ENCODE measurements at places on chromosomes 12 and 14.

DNA sequence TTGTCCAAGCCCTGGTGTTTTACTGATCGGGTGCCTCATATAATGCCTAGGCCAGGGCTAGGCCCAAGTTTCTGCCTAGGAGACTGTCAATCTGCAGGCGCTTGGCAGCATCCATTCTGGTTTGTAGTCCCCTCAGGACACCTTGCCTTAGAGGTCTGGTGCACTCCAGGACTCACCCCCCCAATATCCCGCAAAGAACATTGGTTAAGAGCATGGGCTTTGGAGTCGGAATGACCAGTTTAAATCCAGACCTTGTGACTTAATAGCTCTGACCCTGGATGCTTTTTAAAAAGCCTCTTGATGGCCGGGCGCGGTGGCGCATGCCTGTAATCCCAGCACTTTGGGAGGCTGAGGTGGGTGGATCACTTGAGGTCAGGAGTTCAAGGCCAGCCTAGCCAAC, 60.0 kb downstream of the GALNT16 start:
- DNase-seq, result no peak

- DNase-seq, result no peak
Measured at GRCh38 chr14:92217936-92218335, 96.2 kb downstream of the CPSF2 start.

DNA sequence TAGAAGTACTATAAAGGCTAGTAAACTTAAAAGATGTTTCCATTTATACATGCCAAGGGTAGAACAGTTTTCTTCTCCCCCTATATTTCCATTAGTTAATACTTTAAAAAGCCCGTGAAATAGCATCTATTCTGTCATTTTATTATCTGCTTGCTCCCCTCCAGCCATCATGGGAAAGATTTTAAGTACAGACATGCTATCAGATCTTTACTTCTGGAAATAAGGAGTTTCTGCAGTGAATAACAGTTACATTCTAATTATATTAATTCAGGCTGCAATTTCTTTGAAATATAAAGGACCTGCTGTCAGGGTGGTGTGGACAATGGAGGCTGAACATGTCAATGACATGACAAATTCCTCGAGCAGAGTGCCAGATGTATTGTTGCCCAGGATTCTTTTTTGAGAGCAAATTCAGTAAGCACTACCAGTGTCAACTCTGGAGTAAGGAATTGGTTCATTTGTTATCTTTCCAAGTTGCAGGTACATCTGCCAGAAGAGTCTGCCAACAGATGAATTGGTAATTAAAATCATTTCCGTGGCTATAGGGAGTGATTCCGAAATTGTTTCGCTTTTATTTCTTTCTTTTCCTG, 151.3 kb downstream of the BTG1 start:
- no peak for DNase-seq

DNA sequence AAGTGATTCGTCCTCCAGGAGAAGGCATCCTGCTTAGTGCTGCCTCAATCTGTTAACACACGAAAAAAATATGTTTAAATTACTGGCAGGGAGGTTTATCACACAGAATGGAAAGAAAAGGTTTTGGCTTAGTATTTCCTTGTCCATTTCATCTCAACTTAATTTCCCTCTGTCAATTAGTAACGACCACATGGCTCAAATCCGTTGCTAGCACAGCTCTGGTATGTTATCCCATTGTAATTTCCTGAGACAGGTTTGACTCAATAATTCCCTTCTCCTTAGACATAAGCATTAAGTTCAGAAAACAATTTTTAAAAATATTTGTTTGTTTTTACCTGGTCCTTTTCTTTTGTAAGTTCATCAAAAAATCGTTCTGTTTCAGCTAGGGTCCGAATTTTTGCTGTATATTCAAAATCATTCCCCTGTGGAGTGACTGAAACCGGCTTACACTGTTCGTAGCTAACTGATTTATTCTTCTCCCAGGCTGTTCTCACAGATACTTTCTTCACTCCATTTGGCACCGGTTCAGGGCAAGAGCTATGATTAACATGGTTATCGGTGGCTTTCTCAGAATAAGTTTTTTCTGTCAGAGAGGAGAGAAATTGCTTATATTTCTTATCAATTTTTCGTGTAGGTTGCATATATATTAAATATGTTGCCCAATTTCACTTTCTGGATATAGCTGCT, 10.1 kb upstream of the PITPNM2 start:
- DNase-seq, result no peak

DNA sequence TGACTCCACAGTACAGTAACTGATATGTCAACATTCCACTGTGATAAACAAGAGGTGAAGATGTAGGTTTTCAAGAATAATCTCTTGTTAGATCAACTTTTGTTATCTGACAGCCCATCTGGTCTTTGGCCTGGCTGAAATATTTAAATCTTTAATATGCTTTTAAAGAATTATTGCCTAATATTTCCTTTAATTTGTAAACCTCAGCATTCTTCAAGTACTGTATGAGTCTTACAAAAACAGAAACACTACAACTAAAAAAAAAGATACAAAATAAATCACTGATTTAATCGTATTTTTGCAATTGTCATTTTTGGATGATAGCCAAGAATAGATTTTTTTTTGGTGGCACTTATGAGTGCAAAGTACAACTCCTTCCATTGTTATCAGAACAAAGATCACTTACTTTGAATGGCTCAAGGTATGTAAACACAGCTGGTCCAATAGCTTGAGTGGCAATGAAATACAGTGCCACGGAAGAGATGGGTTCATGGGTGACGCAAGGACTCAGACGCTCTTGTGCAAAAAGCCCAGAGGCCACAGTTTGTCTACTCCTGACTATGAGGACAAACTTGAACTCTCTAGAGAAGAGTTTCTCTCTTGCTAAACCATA, 109.5 kb downstream of the PAX9 start:
- DNase-seq, result peak; percentile 86

- DNase-seq, result no peak
Measured at GRCh38 chr12:131808744-131809371, 19.3 kb upstream of the MMP17 start.

- no peak for DNase-seq
Measured at GRCh38 chr12:65878540-65878939, 54.3 kb downstream of the HMGA2 start.

DNA sequence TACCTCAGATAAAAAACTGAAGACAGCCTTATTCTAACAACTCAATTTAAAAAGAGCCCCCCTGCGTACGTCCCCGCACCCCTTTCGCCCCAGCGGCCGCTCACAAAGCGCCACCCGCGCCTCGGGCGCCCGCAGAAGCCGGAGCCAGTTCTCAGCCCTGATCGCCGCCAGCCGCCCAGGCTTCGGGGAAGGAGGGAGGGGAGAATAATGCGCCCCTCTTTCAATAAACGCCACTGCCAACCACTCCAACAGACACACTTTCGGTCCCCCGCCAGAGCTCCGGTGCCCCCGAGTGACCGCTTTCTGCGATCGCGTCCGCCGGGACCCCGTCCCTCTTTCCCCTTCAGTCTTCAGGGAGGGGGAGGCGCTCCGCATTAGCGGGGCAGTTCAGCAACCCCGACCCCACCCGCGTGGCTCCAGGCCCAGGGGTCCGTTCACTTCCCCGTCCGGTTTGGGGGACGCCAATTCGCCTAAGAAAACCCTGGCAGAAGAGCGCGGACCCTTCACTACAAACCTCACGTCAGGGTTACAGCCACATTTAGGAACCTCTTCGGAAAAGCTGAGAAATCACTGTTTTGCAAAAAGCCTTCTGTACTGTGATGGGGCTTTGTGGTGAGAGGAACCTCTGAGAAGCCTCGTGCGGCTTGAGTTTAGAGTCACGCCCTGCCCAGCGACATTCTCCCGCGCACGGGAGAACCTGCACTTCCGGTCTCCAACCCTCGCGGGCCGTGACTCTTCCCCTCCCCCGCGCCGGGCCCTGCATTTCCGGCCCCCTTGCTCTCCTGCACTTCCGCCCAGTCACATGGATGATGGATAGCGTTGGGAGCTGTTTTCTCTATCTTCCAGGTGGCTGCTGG, 18.7 kb downstream of the FOXG1 start:
- DNase-seq, result peak; percentile 70

- no peak for DNase-seq
Measured at GRCh38 chr12:121467638-121468498, 68.0 kb downstream of the RNF34 start.

GRCh38 chr12:3727877-3728632, 24.9 kb downstream of the CRACR2A start:
- no peak for DNase-seq

DNA sequence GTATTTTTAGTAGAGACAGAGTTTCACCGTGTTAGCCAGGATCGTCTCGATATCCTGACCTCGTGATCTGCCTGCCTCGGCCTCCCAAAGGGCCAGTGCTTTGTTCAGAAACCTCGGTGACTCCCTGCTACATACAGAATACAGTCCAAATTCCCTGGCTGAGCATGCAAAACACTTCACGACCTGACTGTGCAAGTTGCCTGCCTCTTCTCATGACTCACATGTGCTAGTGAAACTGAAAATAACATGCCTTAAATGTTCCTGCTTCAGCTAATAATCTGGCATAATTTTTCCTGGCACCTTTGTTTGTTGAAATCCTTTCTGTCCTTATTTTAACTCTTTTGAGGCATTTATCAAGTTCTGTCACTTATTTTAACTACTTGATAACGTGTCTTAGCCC, 8.2 kb downstream of the DMAC2L start:
- no peak for DNase-seq

DNA sequence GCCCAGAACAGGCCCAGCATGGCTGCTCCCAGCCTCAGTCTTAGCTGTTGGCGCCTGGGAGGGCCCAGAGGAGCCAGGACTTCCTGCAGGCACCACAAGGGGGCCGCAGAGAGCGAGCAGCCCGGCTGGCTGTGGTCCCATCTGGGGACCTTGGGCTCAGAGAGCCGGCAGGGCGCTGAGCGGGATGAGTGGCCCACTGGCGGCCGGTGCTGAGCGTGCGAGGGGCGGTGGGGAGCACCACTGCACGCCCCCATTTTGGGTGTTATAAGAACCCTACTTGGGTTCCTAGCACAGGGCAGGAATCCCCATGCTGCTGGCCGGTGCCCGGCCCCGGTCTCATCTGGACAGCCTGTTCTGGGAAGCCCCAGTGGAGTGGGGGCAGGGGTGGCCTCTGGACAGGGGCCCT, 25.9 kb upstream of the CRIP2 start:
- DNase-seq, result no peak

DNA sequence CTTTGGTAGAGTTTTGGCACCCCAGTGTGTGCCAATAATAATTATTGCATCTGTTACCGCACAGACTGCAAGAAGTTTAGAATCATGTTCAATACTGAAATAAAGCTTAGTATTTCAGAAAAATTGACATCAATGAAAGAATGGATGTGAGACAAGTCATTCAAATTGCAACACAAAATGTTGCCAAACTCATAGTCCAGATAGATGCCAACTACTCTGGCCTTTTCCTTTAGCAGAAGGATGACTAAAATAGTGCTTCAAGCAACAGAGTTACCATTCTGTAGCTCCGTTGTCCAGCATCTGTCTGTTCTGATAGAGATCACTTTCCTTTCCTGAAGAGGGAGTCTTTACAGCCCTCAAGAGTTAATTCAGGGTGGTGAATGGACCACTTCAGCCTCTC, 77.5 kb downstream of the LIN7A start:
- no peak for DNase-seq

DNA sequence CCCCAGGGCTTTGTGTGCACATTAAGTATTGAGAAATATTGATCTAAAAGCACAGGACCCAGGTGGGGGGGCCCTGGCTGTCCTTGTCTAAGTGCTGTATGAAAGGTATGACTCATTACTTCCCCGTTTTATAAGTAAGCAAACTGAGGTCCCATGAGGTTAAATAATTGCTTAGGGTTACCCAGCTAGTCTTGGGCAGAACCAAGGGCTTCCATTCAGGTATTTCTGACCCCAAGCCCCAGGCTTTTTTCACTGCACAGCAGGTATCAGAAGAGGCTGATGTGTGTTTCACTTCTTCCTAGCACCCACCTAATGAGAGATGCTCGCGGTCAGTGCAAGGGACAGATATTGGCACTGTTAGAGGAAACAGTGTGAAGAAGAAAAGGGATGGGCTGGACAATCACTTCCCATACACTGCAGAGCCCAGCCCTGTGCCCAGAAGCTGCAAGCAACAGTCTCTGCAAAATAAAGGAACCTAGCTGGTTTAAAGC, 4.7 kb upstream of the TC2N start:
- DNase-seq, result peak; percentile 36

DNA sequence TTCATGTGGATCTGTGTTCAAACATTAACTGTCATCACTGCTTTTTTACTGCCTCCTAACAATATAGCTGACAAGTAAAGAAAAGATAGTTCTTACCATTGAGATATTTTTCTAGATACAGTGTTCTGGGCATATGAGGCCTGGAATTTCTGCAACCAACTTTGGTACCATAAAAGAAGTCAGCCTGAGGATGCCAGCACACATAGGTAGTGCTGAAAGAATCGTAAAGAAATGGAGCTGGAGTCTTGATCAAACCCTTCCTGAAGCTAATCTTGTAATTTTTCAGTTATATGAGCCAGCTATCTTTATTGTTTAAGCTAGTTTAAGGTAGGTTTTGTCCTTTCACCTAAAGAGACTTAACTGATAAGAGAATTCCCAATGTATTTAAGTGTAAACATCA, 11.3 kb downstream of the ERG28 start:
- no peak for DNase-seq

DNA sequence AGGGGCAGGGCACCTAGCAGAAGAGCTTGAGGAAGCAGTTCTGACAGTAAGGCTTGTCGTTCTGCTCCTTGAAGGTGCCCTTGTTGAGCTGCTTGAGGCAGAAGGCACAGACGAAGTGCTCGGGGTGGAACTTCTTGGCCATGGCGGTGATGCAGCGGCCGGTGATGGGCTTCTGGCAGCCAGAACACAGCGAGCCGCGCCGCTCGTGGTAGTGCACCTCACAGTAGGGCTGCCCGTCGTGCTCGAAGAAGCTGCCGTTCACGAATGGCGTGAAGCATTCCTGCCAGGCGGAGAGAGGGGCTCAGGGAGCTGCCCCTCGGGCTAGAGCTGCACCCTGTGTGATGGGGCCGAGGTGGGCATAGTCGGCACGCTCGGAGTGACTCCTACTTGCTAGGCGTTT, 11.4 kb upstream of the RPLP0 start:
- no peak for DNase-seq

DNA sequence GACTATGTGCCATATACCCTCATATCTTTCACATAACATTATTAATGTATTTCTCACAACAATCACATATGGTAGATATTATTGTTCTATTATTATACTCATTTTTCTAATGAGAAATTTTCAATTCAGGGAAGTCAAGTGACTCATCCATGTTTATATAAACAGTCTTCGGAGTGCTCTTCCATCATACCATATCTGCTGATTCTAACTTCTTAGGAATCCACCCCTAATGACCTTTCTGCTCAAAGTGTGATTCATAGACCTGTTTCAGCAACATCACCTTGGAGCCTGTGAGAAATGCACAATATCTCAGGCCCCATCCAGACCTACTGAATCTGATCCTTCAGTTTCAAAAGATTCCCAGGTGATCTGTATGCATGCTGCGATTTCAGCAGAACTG, 39.8 kb upstream of the OVCH1 start:
- no peak for DNase-seq

DNA sequence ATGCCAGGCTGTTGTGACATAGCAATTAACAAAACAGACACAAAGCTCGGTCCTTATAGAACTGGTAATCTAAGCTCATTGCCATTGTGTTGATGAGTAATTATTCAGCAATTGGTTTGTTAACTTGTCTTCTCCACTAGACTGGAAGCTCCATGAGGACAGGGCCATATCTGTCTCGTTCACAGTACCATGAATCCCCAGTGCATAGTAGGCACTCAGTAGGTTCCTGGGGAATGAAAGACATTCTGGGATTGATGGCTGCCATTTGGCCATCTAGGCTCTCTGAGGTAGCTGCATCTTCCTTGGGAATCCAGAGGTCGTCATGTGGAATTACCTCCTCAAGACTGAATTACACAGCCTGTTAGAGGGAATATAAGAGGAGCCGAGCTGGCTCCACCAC, 177.3 kb downstream of the CHST11 start:
- no peak for DNase-seq

- DNase-seq, result no peak
Measured at GRCh38 chr12:95269892-95270291, 52.3 kb downstream of the VEZT start.
